ENCODE measurements at places on chromosomes 1 and 21.

DNA sequence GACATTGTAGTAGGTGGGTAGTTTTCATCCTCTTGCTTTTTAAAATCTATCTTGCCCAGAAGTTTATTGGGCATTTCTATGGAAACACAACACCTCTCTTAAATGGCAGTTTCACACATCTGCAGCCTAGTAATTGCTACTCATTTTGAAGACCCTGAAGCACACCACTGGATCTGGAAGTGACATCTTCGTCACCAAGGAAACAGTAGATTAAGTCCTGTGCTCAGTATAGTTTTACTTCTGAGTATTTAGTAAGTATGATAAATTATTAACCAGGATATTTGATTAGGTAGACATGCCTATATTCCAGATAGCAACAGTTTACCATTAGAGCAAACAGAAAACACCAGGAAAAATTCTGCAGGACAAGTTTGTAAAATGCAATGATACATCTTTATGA lies 48.7 kb downstream of the UCK2 start:
- DNase-seq: no peak

GRCh38 chr1:92820551-92820950 lies 11.3 kb upstream of the RPL5 start:
- no peak for DNase-seq

- DNase-seq: no peak
Measured at GRCh38 chr21:42850866-42851391, 28.4 kb downstream of the WDR4 start.

GRCh38 chr21:40255518-40256444 lies 388.5 kb downstream of the PCP4 start:
- DNase-seq: no peak

DNA sequence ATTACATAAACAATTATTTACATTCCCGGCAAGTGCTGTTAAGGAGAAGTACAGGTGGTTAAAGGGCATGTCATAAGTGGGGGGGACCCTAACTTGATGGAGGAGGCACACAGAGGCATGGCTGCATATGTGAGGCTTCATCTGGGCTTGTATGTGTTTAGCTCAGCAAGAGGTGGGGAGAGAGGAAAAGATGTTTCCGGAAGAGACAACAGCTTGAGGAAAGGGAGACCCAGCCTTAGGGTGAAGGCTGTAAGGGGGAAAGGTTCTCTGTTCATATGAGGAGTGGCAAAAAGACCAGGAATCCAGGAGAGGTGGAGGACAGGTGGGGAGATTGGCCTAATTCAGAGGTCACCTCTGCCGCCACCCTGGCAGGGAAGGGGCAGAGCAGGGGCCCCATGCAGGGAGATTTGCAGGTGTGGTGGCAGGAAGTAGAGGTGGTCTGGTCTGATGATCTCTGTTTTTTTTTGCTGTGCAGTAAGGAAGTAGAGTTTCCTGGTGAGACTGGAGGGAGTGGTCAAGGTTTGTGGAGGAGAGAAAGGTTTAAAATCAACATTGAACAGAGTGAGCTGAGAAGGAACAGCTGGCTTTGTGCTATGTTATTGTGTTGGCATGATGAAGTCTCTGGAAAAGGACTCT lies 9.0 kb downstream of the TRAF5 start:
- DNase-seq: no peak

DNA sequence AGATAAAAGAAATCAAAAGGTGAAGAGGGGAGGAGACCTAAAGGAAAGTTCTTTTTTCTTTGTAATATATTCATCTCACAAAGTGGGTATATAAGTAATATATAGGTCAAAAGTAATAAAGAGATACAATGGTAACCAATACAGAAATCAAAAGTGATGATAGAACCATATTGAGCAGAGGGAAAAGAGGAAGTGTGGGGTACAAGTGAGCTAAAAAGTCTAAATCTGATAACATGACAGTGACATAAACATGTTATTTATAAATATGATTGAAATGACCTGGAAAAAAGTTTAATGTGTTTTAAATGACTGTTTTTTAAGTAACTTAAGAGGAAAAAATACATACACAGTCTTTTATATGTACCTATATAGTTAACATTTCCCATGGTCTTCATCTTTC lies 70.5 kb downstream of the MRPL39 start:
- no peak for DNase-seq

- no peak for DNase-seq
Measured at GRCh38 chr1:8378178-8378577, 60.3 kb downstream of the SLC45A1 start.

DNA sequence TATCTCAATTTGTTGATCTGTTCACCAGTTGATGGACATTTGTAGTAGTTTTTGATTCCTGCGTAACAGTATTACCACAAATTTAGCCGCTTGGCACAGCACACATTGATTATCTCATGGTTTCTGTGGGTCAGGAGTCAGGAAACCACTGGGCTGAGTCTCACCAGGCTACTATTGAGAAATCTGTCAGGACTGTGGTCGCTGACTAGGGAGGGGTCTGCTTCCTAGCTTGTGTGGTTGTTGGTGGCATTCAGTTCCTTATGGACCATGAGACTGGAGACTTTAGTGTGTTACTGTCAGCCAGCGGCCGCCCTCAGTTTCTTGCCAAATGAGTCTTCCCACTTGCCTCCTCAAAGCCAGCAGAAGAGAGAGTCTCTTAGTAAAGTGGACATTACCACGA lies 9.8 kb downstream of the PEX14 start:
- DNase-seq: no peak

- no peak for DNase-seq
Measured at GRCh38 chr21:21415741-21416140, 417.5 kb downstream of the NCAM2 start.

DNA sequence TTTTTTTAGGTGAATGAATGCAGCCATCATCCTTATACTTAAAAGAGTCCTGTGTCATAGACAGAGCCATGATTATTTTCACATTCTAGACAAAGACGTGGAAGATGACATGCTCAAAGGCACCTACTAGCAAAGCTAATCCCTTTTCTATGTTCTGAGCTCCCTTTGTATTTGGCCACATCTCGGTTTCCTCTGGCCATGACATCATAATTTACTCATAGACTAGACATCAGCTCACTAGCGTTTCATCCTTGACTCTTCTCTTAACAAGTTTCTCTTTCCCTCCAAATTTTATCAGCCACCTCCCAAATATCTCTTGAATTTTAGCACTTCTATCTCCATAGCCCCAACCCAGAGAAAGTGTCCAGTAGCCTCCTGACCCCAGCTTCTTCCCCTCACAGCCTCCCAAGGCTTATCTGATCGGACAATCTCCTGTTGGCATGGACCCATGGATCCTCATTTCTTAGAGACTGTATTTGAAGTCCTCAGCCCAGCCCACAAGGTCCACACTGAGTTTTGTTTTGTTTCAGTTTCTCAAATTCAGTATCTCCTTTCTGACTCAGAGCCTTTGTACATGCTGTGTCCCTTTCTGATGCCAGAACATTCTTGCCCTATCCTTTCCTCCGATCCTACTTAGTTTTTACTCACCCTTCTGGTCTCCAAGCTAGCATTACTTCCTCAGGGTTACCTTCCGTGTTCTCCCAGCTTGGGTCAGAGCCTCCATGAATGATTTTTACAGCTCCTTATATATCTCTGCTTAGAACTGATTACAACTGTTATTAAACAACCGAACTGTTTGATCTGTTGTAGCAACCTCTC lies 33.0 kb upstream of the EPS8L3 start:
- DNase-seq: no peak

DNA sequence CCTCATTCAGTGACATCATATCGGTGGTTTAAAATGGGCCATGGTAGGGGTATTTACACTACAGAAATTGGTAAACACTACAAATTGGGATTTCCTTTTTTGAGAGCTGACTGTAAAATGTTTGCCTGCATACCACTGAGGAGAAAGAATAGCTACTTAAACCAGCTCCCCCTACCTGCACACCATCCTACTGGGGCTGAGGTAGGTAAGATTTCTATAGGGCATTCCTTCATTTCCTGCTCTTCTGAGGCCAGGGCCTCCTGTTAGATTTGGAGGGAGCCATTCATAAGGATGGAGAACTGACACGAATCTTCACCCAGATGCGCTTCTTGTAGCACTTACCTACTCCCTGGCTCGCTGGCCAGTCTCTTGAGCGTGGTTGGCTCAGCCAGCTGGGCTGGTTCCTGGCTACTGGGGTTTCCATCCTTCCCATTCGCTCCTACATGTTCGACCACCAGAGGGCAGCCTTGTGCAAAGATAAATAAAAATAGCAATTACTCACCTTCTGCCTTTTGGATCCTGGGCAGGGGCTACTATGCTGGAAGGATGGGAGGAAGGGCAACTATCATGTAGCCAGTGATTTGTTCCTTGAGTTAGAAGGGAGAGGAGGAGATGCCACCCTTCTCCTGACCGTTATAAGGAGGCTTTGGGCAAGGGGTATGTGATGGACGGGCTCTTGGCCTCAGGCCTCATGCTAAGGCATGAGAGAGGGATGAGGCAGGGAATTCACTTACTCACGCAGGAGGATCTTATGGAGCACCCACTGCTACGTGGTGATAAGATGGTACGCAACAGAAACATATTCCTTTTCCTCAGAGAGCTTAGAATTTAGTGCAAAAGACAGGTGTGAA lies 10.7 kb downstream of the OPTC start:
- peak; percentile 87 for DNase-seq

GRCh38 chr1:31811605-31812004 lies 4.2 kb downstream of the SPOCD1 start:
- DNase-seq: peak; percentile 94

- no peak for DNase-seq
Measured at GRCh38 chr1:209172286-209172685, 411.2 kb upstream of the CAMK1G start.

DNA sequence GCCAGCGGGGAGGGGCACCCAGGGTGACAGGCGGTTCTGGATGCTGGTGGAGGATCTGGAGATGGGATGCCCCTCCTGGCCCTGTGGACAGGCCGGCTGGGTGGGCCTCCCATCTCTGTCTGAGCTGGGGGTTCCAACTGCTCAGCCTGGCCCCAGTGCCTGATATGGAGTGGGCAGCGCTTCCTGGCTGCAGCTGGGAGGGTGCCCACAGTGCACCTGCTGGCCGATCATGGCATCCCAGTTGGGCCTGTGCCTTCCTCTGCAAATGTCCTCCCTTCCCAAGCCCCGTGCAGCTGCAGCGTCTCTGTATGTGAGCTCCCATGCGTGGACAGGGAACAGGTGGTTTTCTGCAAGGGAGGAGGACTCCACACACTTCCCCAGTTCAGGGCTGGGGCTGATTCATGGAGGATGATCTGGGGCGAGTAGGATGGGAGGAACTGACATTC lies 2.1 kb downstream of the PFKL start:
- DNase-seq: peak; percentile 26

- DNase-seq: no peak
Measured at GRCh38 chr1:56423716-56424115, 155.6 kb downstream of the PLPP3 start.

DNA sequence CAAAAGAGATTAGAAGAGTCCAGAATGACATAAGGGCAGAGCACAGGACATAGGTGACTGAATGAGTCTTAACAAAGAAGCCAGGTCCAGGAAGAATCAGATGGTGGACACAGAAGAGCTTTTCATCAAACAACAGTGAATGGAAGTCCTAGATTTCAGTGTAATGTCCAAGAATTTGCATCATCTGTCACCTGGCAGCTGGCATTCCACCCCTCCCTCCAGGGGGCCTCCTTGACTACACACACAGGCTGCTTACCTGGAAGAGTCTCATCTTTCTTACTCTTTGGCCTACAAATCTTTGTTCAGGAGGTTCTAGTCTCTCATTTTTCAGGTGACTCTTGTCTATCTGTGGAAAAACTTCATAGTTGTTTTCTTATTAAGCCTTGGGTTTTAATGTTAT lies 36.2 kb downstream of the GORAB start:
- no peak for DNase-seq

- DNase-seq: no peak
Measured at GRCh38 chr1:64745986-64746940, 1.4 kb downstream of the RAVER2 start.

- no peak for DNase-seq
Measured at GRCh38 chr1:5938101-5938646, 54.1 kb downstream of the NPHP4 start.

Measured in head of caudate nucleus (tissue), 42 donors.